ENCODE measurements at places on chromosomes 16 and 17.

GRCh38 chr17:17416007-17416399 lies 60.8 kb upstream of the MED9 start:
- DNase-seq: peak; percentile 52

GRCh38 chr17:60171753-60172079 lies 21.9 kb downstream of the CA4 start:
- DNase-seq: no peak

- DNase-seq: no peak
Measured at GRCh38 chr16:77553130-77553529, 118.3 kb upstream of the ADAMTS18 start.

- DNase-seq: no peak
Measured at GRCh38 chr17:62179525-62180161, 114.6 kb upstream of the MED13 start.

- no peak for DNase-seq
Measured at GRCh38 chr17:47279062-47279801, 25.6 kb downstream of the ITGB3 start.

GRCh38 chr17:8051831-8052230 lies 13.0 kb downstream of the ALOX15B start:
- DNase-seq: no peak

- no peak for DNase-seq
Measured at GRCh38 chr17:42675965-42676423, 800 bp downstream of the PLEKHH3 start.
